ENCODE measurements at places on chromosomes 4 and X.

DNA sequence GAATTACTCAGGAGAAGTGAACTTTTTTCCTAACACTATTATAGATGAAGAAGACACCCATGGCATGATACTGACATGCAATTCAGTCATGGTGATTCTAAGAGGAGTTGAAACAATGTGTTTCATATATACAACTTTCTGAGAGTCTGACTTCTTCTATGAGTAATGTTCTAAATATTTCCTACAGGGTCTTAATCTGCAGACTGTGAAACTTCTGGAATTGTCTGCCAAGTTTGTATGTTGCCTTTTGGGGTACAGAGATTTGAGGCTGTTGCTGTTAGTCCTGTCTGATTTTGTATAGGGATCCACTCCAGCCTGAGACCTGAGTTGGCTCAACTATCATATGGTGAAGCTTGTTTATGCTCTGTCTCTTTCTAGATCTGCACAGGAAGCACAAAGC lies 160.6 kb upstream of the GATB start:
- ATAC-seq: no peak

DNA sequence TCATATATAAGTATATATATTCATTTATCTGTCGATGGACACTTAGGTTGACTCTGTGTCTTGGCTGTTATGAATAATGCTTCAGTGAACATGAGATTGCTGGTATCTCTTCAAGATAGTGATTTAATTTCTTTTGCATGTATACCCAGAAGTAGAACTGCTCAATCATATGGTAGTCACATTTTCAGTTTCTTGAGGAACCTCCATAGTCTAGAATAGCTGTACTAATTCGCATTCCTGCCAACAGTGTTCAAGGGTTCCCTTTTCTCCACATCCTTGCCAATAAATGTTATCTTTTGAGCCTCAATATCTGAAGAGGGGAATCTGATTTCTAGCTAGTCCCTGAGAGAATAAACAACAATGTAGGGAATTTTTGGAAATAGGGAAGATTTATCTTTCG lies 32.4 kb upstream of the CCNG2 start:
- ATAC-seq: no peak

GRCh38 chrX:119455264-119455663 lies 13.0 kb upstream of the SLC25A5 start:
- no peak for ATAC-seq

GRCh38 chr4:4689694-4690440 lies 148.0 kb upstream of the STX18 start:
- ATAC-seq: no peak

DNA sequence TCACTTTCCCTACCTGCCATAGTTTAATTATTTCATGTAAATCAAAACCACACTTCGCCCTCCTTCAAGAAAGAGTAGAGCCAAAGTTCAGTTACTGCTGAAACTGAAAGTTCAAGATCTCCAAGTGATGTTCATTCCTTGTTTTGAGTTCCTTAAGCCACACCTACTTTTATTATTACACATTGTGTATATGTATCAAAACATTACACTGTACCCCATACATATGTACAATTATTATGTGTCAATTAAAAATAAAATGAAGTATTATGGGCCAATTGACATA lies 892.3 kb upstream of the NDST4 start:
- no peak for ATAC-seq

DNA sequence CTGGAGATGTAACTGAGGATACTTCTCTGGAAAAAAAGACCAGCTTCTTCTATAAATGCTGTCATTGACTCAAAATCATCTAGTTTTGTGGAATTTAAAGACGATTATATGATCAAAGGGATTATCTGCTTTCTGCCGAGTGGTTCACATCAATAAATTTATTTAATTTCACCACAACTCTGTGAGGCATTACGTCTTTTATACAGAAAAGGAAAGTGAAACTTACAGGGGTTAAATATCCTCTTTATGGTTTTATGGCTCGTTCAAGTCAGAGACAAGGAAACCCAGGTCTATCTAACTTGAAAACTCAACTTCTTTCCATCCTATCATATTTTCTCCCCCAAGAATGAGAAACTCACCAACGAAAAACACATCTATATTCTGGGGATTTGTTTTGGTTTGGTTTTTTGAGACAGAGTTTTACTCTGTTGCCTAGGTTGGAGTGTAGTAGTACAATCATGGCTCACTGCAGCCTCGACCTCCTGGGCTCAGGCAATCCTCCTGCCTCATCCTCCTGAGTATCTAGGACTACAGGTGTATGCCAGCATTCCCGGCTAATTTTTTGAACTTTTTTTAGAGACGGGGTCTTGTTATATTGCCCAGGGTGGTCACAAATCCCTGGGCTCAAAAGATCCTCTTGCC lies 377.9 kb upstream of the EMCN start:
- ATAC-seq: no peak

- ATAC-seq: peak; percentile 83
These were observed 278 bp downstream of the CLOCK start for GRCh38 chr4:55546506-55546755.

DNA sequence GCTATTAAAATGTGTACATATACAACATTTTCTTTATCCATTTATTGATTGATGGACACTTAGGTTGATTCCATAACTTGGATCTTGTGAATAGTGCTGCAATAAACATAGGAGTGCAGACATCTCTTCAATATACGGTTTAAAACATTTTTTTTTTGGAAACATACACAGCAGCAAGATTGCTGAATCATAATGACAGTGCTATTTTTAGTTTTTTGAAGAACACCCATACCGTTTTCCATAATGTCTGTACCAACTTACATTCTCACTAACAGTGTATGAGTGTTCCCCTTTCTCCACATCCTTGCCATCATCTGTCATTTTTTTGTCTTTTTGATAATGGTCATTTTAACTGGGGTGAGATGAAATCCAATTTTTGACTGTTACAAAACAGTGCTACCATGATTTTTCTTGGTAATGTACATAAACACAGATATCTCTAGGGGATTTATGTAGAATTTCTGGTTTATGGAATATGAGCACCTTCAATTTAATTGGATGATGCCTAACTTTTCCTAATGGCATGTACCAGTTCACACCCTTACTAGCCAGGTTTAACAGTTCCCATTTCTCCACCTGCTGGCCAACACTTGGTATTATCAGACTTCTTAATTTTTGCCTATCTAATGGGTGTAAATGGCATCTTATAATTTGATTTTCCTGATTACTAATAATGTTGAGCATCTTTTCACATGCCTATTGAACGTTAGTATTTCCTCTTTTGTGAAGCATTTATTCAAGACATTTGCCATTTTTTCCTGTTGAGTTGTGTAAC lies 21.0 kb upstream of the TMSB15B start:
- ATAC-seq: no peak

GRCh38 chr4:133160853-133161252 lies 11.8 kb downstream of the PCDH10 start:
- no peak for ATAC-seq

- no peak for ATAC-seq
These were observed 138.8 kb downstream of the AREG start for GRCh38 chr4:74583757-74584156.

DNA sequence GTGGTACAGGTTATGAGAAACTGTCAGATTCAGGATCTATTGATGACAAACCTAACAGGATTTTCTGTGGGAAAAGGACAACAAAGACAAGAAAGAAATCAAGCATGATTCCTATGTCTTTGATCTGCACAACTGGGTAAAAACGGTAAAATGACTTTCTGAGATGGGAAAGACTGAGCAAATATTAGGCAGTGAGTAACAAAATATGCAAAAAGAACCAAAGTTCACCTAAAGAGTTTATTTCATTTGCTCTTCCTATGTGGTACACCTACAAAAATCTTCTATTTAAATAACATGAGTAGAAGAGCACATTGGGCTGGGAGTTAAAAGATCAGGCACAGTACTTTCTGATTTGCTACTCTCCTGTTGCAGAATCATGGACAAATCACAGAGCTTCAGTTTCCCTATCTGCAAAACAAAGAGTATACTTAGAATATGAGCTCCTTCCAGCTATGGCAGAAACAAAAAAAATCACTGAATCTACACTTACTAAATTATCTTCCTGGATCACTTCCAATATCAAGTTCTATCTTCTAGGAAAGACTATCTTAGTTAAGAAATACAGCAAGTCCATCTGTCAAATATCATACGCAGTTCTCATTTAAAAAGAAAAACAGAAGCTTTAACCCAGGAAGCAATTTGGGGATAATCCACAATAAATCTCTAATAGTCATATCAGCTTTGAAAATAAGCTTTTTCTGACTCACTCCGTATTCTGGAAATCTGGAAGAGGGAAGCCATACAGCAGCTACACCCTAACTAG lies 37.4 kb downstream of the NFXL1 start:
- no peak for ATAC-seq

DNA sequence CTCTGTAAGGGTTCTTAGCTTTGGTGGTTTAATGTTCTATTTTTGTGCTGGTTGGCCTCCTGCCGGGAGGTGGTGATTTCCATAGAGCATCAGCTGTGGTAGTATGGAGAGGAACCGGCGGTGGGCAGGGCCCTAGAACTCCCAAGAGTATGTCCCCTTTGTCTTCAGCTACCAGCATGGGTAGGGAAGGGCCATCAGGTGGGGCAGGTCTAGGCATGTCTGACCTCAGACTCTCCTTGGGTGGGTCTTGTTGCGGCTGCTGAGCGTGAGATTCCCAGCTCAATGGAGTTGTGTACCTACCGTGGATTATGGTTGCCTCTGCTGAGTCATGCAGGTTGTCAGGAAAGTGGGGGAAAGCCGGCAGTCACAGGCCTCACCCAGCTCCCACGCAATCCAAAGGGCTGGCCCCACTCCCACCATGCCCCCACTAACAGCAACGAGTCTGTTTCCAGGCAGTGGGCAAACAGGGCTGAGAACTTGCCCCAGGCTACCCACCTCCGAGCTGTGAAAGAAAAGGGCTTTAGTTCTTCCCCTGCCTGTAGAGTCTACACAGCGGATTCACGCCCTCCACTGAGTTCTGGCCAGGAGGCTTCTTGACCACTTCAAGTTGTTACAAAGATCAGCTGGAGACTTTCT lies 235.9 kb downstream of the RPA4 start:
- no peak for ATAC-seq

GRCh38 chrX:2766906-2767305 lies 15.1 kb downstream of the XG start:
- ATAC-seq: no peak

GRCh38 chr4:104491481-104492182 lies 3.1 kb downstream of the CXXC4 start:
- ATAC-seq: peak; percentile 5

DNA sequence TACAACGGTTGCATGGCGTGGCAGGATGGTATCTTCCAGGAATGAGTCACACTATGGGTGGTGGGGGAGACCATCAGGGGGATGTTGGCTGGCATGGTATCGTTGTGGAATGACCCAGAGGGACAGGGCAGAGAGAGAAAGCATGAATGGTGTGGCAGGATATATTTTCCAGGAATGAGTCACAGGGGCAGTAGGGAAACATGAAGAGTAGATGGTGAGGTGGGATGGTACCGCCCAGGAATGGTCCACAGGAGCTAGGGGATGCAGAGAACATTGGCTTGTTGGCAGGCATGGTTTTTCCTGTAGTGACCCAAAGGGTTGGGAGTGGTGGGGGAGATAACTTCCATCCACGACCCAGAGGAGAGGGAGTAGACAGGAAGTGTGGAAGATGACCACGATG lies 62.4 kb downstream of the MAOA start:
- ATAC-seq: no peak

DNA sequence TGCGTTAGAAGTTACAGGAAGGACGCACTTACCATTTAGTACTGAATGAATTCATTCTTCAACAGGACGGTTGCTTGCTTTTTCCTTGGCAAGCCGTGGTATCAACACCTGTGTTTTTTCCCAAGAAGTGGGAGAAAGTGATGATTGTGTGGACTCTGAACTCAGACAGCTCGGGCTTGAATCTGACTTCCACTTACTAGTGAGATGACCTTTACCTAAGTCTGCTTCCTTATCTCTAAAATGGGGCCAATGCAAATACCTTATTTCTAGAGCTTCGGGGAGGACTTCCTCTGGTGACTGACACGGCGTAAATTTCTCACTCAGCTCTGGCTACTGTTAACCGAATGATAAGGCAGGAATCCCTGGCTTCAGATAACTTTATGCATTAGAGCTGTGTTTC lies 146.8 kb upstream of the RBPJ start:
- no peak for ATAC-seq

GRCh38 chrX:8988446-8988845 lies 45.5 kb downstream of the FAM9B start:
- peak; percentile 67 for ATAC-seq

GRCh38 chrX:73831500-73831899 lies 268.5 kb downstream of the CHIC1 start:
- no peak for ATAC-seq

- no peak for ATAC-seq
These were observed 49.4 kb upstream of the ENOX2 start for GRCh38 chrX:130952266-130953043.

DNA sequence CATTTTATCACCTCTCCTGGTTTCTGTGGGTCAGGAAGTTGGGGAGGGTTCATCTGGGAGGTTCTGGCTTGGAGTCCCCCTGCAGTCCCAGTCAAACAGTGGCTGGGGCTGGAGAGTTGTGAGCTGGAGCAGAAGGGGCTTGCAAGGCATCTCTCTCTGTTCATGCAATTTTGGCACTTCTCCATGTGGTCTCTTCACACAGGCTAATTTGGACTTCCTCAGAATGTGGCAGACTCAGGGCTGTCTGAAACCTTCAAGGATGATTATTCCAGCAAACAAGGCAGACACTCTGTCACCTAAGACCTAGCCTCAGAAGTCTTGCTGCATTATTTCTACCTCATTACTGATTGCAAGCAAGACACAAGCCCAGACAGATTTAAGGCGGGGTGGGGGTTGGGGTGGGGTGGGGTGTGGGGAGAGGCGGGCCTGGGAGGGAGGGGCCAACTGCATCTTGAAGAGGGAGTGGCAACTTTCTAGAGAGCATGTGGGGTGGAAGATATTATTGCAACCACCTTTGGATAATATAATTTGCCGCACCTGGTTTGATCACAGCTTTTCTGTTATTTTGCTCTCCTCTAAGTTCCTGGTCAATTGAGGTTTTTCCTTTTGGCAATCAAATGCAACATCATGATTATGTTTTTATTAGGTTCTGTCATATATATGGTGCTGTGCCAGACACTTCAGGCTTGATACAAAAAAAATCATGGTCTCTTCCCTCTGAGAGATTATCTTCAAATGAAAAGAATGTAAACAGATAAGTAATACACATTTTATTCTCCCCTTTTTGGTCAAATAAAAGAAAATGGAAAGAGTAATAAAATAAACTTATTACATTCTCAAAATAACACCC lies 799.5 kb downstream of the RPA4 start:
- no peak for ATAC-seq

GRCh38 chr4:132646186-132646585 lies 502.9 kb upstream of the PCDH10 start:
- no peak for ATAC-seq

- ATAC-seq: no peak
These were observed 10.2 kb downstream of the CD40LG start for GRCh38 chrX:136658151-136658550.

DNA sequence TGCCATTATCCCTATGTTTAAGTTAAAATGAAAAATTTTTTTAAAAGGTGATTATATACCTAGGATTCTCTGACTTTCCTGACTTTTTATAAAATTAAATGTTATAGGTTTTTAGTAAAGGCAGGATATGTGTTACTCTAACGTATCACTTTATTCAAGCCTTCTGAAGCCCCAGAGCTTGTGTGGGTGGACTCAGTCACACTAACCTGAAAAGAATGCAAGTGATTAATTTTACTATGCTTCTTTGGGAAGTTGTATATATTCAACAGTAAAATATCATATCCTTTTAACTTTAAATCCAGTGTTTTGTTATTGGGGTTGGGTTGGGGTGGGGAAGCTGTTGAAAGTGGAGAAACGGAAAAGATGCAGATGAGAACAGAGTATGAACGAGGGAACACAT lies 22.8 kb downstream of the PDLIM3 start:
- no peak for ATAC-seq

Data from gastroesophageal sphincter (tissue), 4 donors.